ENCODE measurements at places on chromosomes 6 and 20. TPM values are rescaled to one million over a fixed set of nuclear protein-coding genes. Genes with fewer than 3 reads are reported as not detected.

DNA sequence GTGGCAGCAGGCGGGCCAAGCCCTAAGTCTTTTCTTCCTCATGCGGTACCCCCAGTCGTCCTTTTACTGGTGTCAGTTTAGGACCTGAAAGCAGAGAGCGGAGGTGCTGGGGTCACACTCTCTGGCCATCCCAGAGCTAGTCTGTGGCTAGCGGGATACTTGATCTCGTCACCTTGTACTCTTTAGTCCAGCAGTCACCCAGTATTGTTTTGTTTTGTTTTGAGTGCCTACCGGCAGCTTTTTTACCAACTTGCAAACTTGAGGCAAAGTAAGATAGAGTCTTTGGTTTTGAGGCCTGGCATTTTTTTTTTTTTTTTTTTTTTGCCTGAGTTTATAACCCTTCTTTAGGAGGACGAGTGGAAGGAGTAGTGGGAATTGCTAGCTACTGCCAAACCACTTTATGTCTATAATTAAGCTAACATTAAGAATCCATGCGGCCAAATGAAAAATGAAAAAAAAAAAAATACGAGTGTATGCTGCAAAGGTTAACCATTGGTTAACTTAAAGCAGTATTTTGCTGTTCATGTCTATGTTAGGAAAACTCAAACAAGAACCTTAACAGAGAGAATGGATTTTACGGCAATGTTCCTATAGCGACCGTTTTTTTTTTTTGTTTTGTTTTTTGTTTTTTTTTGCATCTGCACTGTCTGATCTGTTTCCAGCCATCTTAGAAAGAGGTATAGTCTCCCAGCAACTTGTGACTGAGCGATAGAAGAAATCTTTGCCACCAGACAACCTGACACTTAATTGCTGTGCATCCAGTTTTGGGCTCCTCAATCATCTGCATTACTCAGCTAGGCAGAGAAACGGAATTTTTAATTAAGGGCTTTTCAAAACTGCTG lies 56.9 kb downstream of the FAM217A start:
- peaks cover 59% of the 10 kb centered on the region for H3K4me1 ChIP-seq
- H3K27me3 ChIP-seq, result no peaks in the 10 kb centered on the region
- H3K36me3 ChIP-seq, result peaks cover 32% of the 10 kb centered on the region
- no peak for DNase-seq

GRCh38 chr20:60751826-60752225 lies 500.2 kb upstream of the CDH4 start:
- no peak overlapping the region for H3K4me3 ChIP-seq
- H3K4me1 ChIP-seq, result no peaks in the 10 kb centered on the region
- DNase-seq, result no peak

DNA sequence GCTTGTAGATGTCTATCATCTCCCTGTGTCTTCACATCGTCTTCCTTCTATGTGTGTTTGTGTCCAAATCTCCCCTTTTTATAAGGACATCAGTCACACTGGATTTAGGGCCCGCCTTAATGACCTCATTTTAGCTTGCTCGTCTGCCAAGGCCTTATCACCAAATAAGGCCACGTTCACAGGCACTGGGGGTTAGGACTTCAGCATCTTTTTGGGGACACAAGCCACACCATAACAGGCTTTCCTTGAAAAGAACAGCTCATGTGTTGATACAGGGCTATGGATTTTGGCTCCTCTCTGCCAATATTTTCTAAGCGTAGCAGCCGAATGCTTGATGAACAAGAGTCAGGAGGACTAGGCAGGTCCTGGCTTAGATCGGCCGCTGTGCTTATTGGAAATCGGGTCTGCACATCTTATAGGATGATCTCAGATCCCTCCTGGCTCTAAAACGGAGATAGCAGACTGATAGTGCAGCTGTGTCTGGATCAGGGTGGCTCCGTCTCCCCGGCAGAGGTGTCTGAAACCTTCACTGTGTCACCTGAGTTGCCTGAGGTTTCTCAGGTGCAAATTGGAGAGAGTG lies 16.2 kb upstream of the TMEM181 start:
- H3K4me3 ChIP-seq, result no peak overlapping the region
- H3K27ac ChIP-seq, result no peak overlapping the region
- H3K4me1 ChIP-seq, result no peaks in the 10 kb centered on the region
- peaks cover 37% of the 10 kb centered on the region for H3K27me3 ChIP-seq
- DNase-seq, result no peak

ARFGEF3 gene
- total RNA-seq, result 0.07 TPM

GRCh38 chr6:154502553-154502952 lies 7.9 kb downstream of the CNKSR3 start:
- peaks cover 34% of the 10 kb centered on the region for H3K27me3 ChIP-seq
- H3K27ac ChIP-seq, result no peak overlapping the region
- no peaks in the 10 kb centered on the region for H3K36me3 ChIP-seq
- no peak overlapping the region for H3K4me3 ChIP-seq

DNA sequence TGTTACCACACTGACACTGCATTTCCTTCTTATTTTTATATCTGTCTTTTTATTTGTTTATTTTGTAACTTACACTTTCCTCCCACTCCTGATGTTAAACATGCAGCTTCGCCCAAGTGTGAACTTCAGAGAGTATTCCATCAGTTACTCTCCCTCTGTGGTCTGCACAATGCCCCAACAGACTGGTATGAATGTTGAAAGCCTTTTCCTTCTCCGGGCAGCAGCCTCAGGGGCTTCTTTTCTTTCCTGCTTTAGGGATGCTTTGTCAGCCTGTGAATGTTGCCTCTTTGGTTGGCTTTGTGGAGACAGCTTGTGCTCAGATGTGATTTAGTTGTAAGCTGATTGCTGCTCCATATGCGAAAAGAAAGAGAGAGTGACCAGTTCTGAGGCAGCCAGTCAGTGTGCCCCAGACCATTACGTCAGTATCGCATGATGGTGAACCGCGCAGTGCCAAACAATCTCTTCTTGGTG lies 44.0 kb downstream of the SMPDL3A start:
- H3K27ac ChIP-seq, result no peak overlapping the region
- H3K4me3 ChIP-seq, result no peak overlapping the region
- H3K36me3 ChIP-seq, result no peaks in the 10 kb centered on the region
- H3K4me1 ChIP-seq, result no peaks in the 10 kb centered on the region

- H3K27ac ChIP-seq, result no peak overlapping the region
- peaks cover 11% of the 10 kb centered on the region for H3K4me1 ChIP-seq
- H3K27me3 ChIP-seq, result no peaks in the 10 kb centered on the region
- H3K4me3 ChIP-seq, result no peak overlapping the region
Measured at GRCh38 chr6:163427498-163428254, 13.2 kb downstream of the QKI start.

GRCh38 chr20:15682690-15683089 lies 890.6 kb downstream of the KIF16B start:
- no peaks in the 10 kb centered on the region for H3K4me1 ChIP-seq
- no peaks in the 10 kb centered on the region for H3K27me3 ChIP-seq
- no peak overlapping the region for H3K4me3 ChIP-seq
- H3K27ac ChIP-seq, result no peak overlapping the region
- H3K36me3 ChIP-seq, result no peaks in the 10 kb centered on the region
- no peak for DNase-seq

DNA sequence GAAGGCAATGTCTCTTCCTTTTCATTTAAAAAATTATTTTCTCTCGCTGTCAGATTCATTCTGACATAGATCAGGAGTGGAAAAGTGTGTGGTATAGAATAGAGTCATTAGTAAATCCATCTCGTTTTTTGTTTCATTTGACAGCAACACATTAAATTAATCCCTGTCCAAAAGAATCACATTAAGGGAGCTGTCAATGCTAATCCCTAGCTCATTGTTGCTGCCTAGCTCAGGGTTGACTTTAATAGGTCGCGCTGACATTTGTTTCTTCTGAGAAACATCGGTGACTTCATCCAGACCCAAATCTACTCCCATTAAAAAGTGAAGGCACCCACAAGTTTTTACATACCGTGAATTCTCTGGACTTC lies 25.4 kb upstream of the MAP3K7 start:
- peaks cover 10% of the 10 kb centered on the region for H3K4me1 ChIP-seq
- no peak for DNase-seq
- no peak overlapping the region for H3K27ac ChIP-seq
- H3K4me3 ChIP-seq, result peak overlapping the region; percentile 25

- no peak overlapping the region for H3K4me3 ChIP-seq
- DNase-seq, result no peak
- no peaks in the 10 kb centered on the region for H3K36me3 ChIP-seq
- H3K27ac ChIP-seq, result no peak overlapping the region
- H3K27me3 ChIP-seq, result peaks cover 44% of the 10 kb centered on the region
- H3K4me1 ChIP-seq, result peaks cover 15% of the 10 kb centered on the region
Measured at GRCh38 chr6:69871107-69871506, 4.8 kb downstream of the COL19A1 start.

DNA sequence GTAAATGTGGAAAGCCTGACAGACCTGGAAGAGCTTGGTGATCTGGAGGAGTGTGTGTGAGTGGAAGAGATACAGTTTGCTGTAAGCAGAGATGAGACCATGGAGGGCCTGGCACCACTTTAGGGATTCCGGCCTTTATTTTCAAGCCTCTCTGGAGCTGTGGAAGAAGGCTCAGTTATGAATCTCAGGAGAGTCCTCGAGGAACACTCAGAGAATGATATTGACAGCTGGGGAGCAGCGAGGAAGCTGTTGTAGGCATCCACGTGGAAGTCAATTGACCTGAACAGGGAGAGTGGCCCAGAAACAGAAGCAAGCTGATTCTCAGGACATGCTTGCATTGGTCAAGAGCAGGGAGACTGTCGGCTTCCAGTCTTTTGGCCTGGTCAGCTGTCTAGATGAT lies 108.4 kb upstream of the FOXQ1 start:
- DNase-seq, result no peak
- peaks cover 10% of the 10 kb centered on the region for H3K27me3 ChIP-seq
- no peaks in the 10 kb centered on the region for H3K4me1 ChIP-seq
- no peaks in the 10 kb centered on the region for H3K36me3 ChIP-seq
- H3K4me3 ChIP-seq, result no peak overlapping the region

DNA sequence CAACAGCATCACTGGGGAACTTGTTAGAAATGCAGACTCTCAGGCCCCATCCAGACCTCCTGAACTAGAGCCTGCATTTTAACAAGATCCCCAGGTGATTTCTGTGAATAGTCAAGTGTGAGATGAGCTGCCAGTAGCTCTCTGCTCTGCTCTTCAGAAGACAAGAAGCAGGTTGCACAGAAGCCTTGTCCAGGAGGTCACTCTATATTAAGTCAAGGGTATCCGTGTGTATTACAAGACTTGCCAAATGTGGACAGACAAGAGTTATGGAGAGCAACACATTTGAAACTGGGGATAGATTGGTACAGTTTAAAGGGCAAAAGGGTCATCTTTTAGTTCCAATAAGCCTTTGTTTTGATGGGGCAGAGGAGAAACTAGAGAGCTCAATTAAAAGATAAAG lies 23.2 kb upstream of the RIN2 start:
- no peak for DNase-seq
- no peaks in the 10 kb centered on the region for H3K36me3 ChIP-seq
- H3K4me3 ChIP-seq, result no peak overlapping the region
- H3K27me3 ChIP-seq, result no peaks in the 10 kb centered on the region

GRCh38 chr6:133594652-133595110 lies 294.2 kb upstream of the TCF21 start:
- H3K4me1 ChIP-seq, result no peaks in the 10 kb centered on the region
- H3K4me3 ChIP-seq, result no peak overlapping the region
- H3K36me3 ChIP-seq, result no peaks in the 10 kb centered on the region
- H3K27me3 ChIP-seq, result no peaks in the 10 kb centered on the region
- H3K27ac ChIP-seq, result no peak overlapping the region

GRCh38 chr20:62066983-62067433 lies 1.3 kb upstream of the TAF4 start:
- H3K27ac ChIP-seq, result peak overlapping the region; percentile 78
- peaks cover 10% of the 10 kb centered on the region for H3K36me3 ChIP-seq
- H3K4me3 ChIP-seq, result peak overlapping the region; percentile 73
- peaks cover 4% of the 10 kb centered on the region for H3K27me3 ChIP-seq
- H3K4me1 ChIP-seq, result peaks cover 34% of the 10 kb centered on the region

KCNB1 gene
- not detected for total RNA-seq

OR2B6 gene
- not detected for total RNA-seq

DNA sequence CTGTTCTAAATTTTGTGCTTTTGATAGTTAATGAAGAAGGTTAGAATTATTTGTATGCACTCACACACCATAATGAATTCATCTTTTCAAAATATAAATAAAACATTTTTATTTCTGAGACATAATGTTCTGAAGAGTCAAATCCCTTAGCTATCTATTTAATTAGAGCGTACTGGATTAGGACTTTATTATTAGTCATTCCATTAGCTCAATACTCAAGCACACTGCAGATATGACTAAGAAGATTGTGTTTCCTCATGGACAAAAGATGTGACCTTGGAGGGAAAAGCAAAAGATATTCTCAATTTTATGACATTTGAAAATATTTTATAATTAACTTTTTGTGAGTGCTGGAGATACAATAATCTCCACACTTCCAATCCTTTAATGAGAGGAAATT lies 666.4 kb downstream of the CD109 start:
- H3K27ac ChIP-seq, result no peak overlapping the region
- no peaks in the 10 kb centered on the region for H3K36me3 ChIP-seq
- H3K27me3 ChIP-seq, result no peaks in the 10 kb centered on the region
- no peak overlapping the region for H3K4me3 ChIP-seq
- no peak for DNase-seq
- H3K4me1 ChIP-seq, result no peaks in the 10 kb centered on the region

DNA sequence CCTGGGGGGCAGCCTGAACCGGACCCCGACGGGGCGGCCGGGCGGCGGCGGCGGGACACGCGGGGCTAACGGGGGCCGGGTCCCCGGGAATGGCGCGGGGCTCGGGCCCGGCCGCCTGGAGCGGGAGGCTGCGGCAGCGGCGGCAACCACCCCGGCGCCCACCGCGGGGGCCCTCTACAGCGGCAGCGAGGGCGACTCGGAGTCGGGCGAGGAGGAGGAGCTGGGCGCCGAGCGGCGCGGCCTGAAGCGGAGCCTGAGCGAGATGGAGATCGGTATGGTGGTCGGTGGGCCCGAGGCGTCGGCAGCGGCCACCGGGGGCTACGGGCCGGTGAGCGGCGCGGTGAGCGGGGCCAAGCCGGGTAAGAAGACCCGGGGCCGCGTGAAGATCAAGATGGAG lies 636 bp downstream of the SRF start:
- peaks cover 45% of the 10 kb centered on the region for H3K4me1 ChIP-seq
- H3K27ac ChIP-seq, result peak overlapping the region; percentile 91
- no peaks in the 10 kb centered on the region for H3K27me3 ChIP-seq
- DNase-seq, result peak; percentile 51
- H3K36me3 ChIP-seq, result peaks cover 20% of the 10 kb centered on the region

RNF182 gene
- total RNA-seq, result not detected

GRCh38 chr20:44692932-44693480 lies 22.2 kb upstream of the CCN5 start:
- no peak overlapping the region for H3K27ac ChIP-seq
- peaks cover 1% of the 10 kb centered on the region for H3K36me3 ChIP-seq
- H3K27me3 ChIP-seq, result peaks cover 11% of the 10 kb centered on the region
- DNase-seq, result no peak
- H3K4me3 ChIP-seq, result no peak overlapping the region

DNA sequence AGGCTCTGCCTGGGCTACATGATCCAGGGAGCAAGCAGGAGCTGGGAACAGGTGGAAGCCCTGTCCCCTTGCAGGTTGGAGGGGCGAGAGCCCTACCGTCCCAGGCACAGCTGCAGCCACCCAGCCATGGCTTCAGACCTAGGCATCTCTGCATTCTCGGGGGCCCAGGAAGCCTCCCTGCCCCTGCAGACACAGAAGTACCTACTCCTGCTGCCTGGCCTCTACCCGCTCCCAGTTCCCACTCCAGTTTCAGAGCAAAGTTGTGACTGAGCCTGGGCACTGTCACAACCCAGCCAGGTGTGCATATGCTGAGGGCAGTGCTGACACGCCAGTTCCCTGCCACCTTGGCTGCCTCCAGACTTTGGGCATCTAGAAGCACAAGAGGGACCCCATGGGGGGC lies 645.9 kb downstream of the HTR1B start:
- no peak overlapping the region for H3K27ac ChIP-seq
- no peaks in the 10 kb centered on the region for H3K27me3 ChIP-seq
- H3K4me3 ChIP-seq, result no peak overlapping the region
- no peak for DNase-seq
- H3K36me3 ChIP-seq, result no peaks in the 10 kb centered on the region

HEY2 gene
- total RNA-seq, result not detected

Measured in activated CD8-positive, alpha-beta memory T cell treated with anti-CD3 and anti-CD28 coated beads, Interleukin-2, amount 10 ng/mL, durations not matched to agents 7 days and 5 days (primary cell).